Amniotic stem cell (primary cell): ENCODE measurements at places on chromosomes 4 and X.

- no peak for DNase-seq
These were observed 1661.6 kb upstream of the PCDH7 start for GRCh38 chr4:29058531-29058930.

- no peak for DNase-seq
These were observed 79.1 kb downstream of the HMX1 start for GRCh38 chr4:8792491-8792890.

GRCh38 chr4:107408968-107409367, 311.1 kb downstream of the PAPSS1 start:
- no peak for DNase-seq

DNA sequence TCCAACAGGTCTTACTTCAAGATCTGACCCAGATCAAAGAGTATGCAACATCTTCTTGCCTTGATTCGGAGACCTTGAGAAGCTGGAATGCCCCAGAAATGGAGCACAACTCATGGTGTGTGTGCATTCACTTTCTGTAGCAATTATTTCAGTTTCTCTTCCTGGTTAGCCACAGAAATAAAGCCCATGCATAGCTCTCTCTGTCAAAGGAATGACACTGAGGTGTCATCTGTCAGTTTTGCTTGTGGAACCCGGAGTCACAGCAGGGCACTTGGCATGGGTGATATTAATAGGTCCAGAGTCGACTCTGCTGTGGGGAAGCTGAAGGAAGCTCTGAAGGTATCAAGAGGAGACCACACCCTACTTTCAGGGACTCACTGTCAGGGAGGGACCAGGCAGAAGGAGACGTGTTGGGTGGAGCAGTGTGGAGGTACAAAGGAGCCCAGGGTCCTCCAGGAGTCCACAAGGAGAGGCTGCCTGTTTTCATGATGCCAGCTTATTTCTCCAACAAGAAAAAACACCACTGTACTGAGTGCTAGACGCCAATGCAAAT, 10.7 kb downstream of the CLNK start:
- DNase-seq: no peak

DNA sequence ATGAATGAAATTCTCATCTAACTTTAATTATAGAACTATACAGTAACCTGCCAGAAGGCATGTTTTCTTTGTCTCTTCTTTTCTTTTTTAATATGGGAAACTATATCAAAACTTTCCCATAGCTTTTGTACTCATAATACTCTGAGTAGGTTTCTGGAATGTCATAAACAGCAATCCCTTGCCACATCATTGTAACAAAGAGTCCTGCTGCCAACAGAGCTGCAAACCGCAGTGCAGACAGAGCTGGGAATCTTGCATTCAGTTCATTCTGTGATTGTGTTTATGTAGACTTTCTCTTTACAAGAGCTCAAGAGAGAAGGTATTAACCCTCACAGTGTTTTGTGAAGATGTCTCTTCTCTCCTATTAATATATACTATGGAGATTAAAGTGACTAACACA, 304.4 kb upstream of the SLIT2 start:
- DNase-seq: no peak

DNA sequence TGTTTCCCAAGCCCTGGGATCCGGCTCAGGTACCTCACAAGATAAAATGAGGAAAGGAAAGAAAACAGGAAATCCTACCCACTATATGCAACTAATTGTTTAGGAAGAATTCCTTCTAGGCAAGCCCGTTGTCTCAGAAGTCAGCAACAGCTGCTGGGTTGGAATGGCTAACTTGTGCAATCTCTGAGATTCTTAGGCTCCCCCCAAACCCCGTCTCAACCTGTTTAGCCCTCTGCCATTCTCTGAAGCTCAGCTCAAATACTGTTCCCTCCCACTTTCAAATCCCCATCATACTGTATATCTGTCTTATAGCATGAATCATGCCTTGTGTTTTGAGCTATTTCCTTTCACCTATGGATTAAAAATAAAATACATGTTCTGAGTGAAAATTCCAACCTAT, 28.9 kb downstream of the STARD8 start:
- no peak for DNase-seq

- peak; percentile 37 for DNase-seq
These were observed 124.5 kb downstream of the NPNT start for GRCh38 chr4:106019771-106020170.

DNA sequence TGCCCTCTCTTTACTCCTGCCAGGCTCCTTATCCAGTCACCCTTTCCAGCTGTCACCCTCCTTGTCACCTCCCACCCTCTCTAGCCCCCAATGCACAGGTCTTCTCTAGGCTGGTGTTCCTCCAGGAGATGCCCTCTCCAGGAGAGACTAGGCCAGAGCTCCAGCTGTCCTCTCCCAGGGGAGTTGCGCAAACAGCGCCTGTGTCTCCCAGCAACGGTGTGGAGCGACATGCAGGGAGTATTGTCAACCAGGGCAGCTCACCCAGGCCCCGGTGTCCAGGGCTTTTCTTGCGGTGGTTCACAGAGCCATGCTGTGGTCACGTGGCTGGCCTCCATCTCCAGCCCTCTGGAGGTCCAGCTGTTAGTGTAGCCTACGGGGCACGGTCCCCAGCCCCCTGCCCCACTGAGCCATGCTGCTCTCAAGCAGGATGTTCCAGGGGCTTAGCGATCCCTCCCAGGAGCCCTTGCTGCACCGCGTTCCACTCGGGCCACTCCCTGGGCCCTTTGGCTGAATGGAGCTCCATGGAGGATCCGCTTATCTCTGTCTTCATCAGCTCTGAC, 34.8 kb downstream of the CCNQ start:
- no peak for DNase-seq

DNA sequence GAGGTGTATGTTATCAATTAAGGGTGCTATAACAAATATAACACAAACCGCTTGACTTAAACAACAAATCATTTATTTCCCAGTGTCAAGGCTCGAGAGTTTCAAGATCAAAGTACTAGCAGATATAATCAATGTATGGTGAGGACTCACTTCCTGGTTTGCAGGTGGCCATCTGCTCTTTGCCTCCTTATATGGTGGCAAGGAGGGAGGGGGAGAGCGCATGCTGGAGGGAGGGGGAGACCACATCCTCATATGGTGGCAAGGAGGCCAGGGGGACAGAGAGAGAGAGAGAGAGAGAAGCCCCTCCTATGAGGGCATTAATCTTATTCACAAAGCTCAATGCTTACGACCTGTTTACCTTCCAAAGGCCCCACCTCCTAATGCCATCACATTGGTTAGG, 372.3 kb upstream of the SPOCK3 start:
- DNase-seq: no peak

DNA sequence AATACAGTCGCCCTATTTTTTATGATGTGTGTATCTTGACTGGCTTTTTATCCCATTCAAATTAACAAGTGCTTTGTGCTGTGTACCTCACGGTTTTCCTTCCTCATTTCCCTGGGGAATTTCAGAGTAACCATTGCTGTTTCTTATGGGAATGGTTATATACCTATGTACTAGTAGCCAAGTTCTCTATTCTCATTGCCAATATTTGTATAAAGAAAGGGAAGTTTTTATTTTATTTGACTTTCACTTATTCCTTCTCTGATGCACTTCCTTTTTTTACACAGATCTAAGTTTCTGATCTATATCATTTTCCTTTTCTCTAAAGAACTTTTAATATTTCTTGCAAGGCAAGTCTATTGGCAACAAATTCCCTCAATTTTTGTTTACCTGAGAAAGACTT, 181.3 kb downstream of the SOWAHB start:
- no peak for DNase-seq

GRCh38 chr4:51884055-51884454, 41.1 kb downstream of the DCUN1D4 start:
- no peak for DNase-seq

DNA sequence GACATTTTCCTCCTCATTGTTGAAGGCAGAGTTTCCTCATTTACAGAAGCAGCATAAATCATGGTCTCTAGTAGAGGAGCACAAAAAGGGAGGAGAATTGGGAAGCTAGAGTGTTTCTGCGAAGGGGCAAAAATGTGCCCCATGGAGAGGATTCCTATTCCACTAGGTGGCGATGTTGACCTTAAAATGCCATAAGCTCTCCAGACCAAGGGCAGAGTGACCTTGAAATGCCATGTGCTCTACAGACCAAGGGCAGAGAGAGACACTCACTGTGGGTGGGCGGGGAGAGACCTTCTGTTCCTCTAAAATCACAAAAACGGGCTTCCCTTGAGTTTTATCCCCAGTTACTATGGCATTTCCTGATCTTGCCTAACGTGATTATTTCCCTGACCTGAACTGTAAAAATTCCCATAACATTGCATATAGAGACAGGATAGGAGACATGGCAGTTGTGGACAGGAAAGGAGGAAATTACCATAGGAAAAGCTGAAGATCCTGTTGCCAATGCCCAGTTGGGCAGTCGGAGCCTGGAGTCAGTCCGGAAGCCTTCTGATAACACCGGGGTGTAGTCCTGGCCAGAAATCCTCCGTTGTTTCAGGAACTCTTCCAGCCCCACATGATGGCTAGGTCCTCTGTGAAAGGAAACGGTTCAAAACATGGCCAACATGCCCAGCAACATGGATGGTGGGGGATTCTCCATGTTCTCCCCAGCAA, 567.7 kb downstream of the MAGEB5 start:
- DNase-seq: no peak

DNA sequence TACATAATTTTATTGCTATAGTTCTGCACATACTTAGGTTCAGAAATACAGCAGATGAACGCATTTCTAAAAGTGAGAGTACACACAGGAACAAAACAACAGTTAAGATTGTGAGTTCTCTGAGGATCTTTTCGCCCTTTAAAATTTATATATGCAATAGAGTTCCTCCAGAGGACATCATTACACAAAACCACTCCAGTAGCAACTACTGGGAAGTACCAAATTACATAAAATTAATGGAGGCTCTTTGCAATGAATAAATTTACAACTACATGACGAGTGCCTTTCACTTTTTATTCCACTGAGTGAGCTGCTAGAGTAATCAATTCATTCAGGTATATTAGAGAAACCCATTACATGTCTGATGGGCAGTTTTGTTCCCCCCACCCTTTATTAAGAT, 107.2 kb downstream of the PPP3CA start:
- no peak for DNase-seq

DNA sequence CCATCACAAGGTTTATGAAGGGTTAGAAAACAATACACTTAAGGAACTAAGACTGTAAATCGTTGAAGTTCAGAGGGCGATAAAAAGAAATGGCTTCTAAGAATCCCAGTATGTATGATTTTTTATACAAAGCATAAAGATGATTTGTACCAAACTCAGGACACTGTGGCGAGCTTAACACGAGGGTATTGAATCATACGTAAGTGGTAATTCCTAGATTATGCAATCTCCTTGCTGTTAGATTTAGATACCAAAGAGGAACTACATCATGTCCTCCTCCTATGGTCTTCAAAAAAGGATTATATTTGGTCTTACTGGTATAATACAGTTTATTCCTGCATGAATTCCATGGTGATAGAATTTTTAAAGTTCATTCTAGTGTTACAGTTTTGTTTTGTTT, 23.9 kb downstream of the NFKB1 start:
- DNase-seq: no peak

DNA sequence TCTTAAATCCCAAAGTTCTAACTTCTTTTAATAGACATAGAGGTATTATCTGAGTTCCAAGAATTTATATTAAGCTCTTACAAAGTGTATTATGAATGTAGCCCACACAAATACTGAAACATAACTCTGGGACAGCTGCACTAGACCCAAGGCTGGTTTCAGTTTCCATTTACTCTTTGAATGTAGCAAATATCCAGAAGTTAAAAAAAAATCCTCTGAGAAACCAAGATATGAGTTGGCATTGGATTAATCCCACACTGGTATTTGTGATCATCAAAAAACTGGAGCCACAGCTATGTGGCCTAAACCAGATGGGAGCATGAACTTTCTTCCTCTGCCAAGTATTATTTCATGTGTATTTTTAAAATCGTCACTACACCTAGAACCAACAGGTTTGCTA, 23.6 kb upstream of the SMPX start:
- DNase-seq: no peak

- DNase-seq: no peak
These were observed 21.4 kb upstream of the CLGN start for GRCh38 chr4:140448830-140449229.

DNA sequence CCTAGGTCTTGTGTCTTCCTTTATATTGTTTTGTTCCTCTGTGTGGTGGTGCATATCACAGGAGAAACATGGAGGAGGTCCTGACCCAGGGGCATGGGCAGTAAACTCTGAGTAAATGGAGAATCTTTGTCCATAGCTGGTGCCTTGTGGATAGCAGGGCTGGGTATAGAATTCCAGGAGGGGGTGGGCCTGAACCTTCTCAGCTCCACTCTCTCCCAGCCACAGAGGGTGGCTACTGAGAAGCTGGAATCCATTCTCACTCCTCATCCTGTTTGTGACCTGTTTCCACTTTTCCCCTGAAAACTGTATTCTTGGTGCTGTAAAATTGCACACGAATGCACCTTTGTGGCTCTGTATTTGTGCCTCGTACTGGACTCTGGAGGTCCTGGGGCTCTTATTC, 47.7 kb upstream of the ADRA2C start:
- no peak for DNase-seq

- DNase-seq: no peak
These were observed 174.7 kb upstream of the GPRIN3 start for GRCh38 chr4:89482251-89482650.

DNA sequence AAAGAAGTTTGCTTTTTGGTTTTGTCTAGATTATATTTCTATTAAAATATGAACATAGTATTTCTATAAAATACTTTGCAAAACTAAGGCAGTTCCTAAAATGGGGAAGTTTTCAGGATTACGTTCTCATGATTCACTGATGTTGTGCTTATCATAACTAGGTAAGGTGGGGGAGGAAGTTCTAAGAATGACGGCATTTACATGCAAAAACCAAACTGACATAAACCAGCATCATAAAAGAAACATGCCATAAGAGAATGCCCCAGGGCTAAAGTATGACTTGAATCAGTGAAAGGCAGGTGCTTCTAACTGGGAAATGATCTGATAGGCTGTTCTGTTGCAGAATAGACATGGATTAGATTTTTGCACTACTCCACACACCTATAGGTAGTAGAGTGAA, 204.7 kb upstream of the JADE1 start:
- DNase-seq: no peak

DNA sequence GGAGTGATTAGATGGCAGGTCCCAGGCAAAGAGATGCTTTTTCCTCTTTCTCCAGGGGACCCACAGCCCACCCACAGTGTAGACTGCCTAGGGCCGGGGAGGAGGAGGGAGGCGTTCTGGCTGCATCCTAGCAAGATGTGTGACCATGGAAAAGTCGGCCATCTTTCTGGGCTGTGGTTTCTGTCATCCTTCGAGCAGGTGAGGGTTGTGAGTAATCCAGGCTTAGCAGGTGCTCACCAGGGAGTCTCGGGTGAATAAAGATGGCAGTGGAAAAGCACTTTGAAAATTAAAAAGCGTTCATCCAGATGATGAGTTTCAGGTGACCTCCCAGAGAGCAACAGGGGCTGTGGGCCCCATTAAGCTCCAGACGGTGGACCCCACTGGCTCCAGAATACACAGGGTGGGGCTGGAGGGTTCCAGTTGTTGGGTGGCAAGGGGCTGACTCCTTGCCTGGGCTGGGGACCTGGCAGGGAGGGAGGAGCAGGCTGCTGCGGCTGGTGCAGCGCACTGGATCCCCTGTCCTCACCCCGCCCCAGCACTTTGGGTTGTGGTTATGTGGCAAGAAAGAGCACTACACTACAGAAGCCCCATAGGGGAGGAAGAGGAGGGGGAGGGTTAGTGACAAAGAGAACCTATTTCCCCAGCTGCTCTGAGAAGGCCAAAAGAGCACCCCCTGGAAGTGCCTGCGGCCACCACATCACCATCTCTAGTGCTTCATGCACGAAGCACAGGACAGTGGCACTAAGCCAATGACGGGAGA, 23.7 kb downstream of the ELF4 start:
- DNase-seq: no peak
